Activated CD4-positive, alpha-beta T cell treated with anti-CD3 and anti-CD28 coated beads for 1 hour (primary cell): ENCODE measurements at places on chromosomes 12 and 14.
A peak's percentile ranks its signal among the peaks of the same experiment; 100 is the strongest.

GRCh38 chr12:4196805-4197420, 76.6 kb upstream of the CCND2 start:
- DNase-seq = no peak

- no peak for DNase-seq
Measured at GRCh38 chr12:38629064-38629463, 276.3 kb downstream of the CPNE8 start.

GRCh38 chr12:117228239-117228638, 38.0 kb upstream of the FBXO21 start:
- DNase-seq = no peak

- DNase-seq = no peak
Measured at GRCh38 chr14:74656964-74657363, 44.9 kb upstream of the LTBP2 start.

GRCh38 chr12:101172316-101172715, 37.7 kb downstream of the SLC5A8 start:
- no peak for DNase-seq

DNA sequence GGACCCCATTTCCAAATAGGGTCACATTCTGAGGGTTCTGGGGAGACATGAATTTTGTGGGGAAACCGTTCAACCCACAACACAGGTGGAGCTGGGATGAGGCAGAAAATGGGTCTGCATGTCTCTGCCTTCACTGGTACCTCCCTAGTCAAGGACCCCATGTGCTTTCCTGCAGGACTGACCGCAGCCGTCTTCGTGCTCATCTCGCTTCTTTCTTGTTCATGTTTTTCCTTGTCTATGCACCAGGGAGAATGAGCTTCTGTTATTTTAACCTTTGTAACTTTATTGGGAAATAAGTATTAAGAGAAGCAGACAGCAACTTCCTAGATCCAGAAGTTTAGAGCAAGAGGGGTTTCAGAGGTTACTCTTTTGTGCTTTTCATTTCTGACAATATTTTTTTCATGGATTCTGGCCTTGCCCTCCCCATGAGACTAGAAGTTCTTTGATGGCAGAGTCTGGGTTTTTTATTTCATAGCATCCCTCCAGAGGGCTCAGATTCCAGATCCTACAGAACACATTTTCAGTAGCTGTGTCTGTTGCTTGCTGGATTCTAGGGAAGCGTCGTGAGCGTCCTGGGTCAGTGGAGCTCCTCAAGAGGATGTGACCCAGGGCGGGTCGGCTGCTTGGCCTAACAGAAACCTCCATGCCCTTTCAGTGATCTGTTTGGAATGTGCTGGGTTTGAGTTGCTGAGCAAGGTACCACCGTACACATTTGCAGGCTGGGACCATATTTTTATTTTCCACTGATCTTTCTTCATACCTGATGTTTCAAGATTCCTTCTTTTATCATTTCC, 104.2 kb downstream of the ADGRD1 start:
- DNase-seq = no peak

DNA sequence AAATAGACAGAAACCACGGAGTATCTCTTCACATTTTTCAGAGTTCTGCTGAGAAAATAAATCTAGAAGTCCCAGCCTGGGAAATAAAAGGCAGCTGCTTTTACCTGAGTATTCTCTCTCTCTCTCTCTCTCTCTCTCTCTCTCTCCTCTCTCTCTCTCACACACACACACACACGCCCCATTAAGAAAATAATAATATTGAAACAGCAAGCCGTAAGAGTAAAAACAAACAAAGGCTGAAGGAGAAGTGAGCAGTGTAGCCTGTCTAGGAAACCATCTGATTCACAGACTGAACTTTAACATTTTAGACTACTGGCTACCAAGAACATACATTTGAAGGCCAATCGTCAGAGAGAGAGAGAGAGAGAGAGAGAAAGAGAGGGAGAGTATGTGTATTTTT, 8.4 kb downstream of the PTHLH start:
- no peak for DNase-seq

DNA sequence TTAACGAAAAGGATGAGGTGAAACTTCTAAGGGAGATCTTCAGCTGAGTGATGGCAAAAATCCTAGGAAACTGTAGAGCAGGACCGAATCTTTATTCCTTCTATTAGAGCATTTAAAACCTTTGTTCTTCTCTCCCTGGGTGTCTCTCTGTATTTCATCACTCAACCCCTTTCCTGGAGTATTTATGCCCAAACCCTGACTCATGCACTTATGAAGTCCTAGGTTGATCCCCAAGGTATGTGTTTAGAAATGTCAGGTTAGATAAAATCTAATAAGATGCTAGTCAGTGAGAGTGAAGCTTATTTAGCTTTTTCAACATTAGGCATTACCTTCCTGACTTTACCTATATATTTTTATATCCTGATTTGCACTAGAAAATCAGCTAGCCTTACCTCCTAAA, 239.8 kb upstream of the NPAS3 start:
- no peak for DNase-seq

- DNase-seq = no peak
Measured at GRCh38 chr12:76312315-76312714, 35.9 kb downstream of the BBS10 start.

DNA sequence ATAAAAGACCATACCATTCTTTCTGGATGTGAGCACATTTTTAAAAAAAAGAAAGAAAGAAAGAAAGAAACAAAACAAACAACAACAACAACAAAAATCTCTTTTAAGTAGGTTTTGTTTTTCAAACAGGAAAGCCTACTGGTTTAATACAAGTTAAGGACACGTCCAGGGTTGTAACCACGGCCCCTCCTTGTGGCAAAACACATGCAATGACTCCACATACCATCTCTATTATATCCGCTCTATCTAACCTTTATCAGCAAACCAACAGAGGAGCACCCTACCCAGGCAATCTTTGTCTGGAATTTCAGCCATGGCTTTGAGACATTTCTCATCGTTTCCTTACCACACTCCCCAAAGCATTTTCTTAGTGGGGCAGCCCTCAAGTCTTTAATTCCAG, 360.5 kb upstream of the TMPO start:
- no peak for DNase-seq

- no peak for DNase-seq
Measured at GRCh38 chr14:33390335-33390734, 451.7 kb downstream of the NPAS3 start.

- no peak for DNase-seq
Measured at GRCh38 chr12:66497008-66497897, 181.6 kb downstream of the GRIP1 start.

DNA sequence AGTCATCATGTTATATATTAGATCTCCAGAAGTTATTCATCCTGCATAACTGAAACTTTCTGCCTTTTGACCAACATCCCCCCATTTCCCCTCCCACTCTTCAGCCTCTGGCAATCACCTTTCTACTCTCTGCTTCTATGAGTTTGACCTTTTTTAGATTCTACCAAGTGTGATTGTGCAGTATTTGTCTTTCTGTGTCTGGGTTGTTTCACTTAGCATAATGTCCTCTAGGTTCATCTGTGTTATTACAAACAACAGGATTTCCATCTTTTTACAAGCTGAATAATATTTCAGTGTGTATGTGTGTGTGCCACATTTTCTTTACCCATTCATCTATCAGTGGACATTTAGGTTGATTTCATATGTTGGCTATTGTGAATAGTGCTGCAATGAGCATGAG, 11.2 kb upstream of the WSCD2 start:
- DNase-seq = no peak

GRCh38 chr12:29640589-29641345, 143.0 kb downstream of the TMTC1 start:
- no peak for DNase-seq

DNA sequence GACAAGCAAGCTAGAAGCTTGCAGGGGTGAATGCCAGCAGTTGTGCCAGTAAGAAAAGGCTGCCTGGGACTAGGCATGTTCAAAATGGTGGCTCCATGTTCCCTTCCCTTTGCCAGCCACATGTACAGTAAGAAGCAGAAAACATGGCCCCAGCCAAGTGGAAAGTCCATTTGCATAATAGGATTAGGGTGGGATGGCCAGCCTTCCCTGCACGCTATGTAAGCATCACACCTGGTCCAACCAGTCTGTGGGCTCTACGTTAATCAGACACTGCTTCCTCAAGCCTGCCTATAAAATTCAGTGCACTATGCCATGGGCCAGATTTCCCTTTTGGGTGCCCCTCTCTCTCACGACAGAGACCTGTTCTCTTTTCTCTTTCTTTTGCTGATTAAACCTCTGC, 288.4 kb downstream of the GXYLT1 start:
- DNase-seq = no peak

DNA sequence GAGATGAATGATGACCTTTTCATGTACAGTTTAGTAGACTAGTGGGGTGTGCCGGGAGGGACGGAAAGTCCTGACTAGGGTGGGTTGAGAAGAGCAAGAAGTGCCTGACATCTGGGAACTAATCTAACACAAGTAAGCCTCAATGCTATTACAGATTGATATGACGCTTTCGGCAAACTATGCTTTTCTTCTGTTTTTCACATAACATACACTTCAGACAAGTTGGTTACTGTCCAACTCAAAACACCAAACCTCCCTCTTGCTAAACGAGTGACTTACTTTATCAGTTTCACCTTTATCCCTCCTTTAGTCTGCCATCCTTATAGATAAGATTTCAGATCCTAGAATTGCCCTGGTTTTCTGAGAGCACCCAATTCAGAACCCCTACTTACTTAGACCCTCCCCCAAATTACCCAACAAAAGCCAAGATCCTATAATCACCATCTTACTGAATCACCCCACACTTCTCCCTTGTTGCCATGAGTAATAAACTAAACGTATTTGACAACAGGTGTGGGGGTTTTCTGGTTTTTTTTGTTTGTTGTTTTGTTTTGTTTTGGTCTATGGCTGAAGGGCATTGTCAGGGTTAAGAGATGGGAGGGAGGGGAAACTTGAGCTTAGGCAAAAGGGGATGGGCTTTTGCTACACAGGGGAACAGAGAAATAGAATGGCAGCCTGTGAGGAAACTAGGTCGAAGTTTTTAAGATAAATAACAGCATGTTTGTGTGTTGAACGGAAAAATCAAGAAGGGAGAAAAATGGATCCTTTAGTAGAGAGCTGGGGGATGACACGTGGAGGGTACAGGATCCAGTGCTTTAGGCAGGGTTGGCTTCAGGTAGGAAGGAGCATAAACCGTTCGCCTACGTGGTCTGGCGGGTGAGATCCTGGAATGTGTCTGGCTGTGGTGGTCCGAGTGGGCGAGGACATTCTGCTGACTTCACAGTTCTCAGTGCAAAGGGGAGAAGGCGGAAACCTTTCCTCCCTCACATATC, 6.1 kb upstream of the PSMA3 start:
- no peak for DNase-seq

- DNase-seq = no peak
Measured at GRCh38 chr14:35046751-35047536, 872 bp downstream of the FAM177A1 start.

GRCh38 chr12:89472508-89472907, 52.1 kb downstream of the GALNT4 start:
- DNase-seq = no peak

DNA sequence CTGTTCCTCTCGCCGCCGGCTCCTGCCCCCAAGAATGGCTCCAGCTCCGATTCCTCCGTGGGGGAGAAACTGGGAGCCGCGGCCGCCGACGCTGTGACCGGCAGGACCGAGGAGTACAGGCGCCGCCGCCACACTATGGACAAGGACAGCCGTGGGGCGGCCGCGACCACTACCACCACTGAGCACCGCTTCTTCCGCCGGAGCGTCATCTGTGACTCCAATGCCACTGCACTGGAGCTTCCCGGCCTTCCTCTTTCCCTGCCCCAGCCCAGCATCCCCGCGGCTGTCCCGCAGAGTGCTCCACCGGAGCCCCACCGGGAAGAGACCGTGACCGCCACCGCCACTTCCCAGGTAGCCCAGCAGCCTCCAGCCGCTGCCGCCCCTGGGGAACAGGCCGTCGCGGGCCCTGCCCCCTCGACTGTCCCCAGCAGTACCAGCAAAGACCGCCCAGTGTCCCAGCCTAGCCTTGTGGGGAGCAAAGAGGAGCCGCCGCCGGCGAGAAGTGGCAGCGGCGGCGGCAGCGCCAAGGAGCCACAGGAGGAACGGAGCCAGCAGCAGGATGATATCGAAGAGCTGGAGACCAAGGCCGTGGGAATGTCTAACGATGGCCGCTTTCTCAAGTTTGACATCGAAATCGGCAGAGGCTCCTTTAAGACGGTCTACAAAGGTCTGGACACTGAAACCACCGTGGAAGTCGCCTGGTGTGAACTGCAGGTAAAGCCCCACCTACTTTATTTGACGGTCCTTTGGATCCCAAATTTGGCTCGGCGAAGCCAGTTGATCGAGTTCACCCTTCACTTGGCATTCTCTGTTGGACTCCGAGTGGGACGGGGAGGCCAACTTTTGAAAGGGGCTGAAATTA, 1.5 kb downstream of the WNK1 start:
- peak; percentile 23 for DNase-seq

DNA sequence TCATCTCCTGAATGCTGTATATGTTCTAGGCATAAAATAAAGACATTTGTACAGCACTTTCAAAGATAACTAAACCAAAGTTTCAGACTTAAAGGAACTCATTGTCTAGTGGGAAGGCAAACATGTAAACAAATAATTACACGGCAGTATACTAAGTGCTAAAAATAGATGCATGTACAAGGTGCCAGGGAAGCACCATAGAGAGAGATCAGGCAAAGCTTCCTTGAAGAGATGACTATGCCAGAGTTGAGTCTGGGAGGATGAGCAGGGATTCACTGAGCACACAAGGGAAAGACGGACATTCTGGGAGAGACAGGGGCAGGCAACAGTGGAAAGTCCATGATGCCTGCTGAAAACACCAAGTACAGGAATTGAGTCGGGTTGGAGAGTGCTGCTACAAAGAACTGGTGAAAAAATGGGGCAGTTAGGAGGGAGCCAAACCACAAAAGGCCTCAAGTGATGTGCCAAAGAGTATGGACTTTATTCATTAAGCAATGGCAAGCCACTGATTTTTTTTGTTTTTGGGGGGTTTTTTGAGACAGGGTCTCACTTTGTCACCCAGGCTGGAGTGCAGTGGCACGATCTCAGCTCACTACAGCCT, 26.8 kb downstream of the ANKS1B start:
- DNase-seq = no peak

- DNase-seq = no peak
Measured at GRCh38 chr12:20469756-20470155, 101.4 kb downstream of the PDE3A start.

DNA sequence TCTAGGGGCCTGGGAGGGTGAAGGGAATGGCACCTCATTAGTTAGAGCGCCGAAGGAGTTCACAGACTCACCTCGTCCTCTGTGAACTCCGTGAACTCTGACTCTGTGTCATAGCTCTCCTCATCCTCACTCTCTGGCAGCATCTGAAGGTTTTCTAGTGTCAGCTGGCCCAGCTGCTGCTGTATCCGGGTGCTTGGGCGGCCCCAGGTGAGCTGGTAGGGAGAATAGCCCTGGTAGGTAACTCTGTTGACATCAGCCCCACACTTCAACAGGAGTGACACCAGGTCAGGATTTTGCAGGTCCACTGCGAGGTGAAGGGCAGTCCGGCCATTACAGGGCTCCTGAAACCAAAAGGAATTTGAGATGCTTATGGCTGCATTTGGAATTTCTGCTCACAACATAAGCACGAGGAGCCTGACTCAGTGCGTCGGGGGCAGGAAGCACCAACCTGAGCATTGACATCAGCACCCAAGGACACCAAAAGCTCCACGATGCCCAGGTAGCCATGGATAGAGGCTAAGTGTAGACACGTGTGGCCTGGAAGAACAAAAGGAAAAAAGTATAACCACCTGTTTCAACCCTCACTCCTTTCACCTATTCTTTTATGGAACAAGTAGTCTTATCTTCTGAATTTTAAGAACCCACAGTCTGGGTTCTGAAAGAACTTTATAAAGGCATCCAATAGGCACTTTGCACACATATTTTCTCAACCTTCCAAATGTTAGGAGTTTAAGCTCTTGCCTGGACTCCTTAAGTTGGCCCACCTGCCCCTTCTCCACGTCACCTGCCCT, 2.0 kb downstream of the NFKBIA start:
- DNase-seq = no peak
